NCI-H226 (cell line): ENCODE measurements at places on chromosomes 13 and 19.
A peak's percentile ranks its signal among the peaks of the same experiment; 100 is the strongest.

DNA sequence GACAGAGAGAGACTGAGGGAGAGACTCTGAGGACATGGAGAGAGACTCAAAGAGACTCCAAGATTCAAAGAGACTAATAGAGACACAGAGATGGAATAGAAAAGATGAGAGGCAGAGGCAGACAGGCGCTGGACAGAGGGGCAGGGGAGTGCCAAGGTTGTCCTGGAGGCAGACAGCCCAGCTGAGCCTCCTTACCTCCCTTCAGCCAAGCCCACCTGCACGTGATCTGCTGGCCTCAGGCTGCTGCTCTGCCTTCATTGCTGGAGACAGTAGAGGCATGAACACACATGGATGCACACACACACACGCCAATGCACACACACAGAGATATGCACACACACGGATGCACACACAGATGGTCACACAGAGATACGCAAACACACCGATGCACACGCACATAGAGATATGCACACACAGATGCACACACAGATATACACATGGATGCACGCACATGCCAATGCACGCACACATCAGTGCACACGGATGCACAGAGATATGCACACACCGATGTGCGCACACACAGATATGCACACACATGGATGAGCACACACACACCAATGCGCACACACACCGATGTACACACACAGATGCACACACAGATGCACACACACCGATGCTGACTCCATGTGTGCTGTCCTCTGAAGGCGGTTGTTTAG, 3.3 kb upstream of the F10 start:
- DNase-seq = no peak

- DNase-seq = no peak
These were observed 7.6 kb downstream of the TRAPPC6A start for GRCh38 chr19:45170146-45171106.

DNA sequence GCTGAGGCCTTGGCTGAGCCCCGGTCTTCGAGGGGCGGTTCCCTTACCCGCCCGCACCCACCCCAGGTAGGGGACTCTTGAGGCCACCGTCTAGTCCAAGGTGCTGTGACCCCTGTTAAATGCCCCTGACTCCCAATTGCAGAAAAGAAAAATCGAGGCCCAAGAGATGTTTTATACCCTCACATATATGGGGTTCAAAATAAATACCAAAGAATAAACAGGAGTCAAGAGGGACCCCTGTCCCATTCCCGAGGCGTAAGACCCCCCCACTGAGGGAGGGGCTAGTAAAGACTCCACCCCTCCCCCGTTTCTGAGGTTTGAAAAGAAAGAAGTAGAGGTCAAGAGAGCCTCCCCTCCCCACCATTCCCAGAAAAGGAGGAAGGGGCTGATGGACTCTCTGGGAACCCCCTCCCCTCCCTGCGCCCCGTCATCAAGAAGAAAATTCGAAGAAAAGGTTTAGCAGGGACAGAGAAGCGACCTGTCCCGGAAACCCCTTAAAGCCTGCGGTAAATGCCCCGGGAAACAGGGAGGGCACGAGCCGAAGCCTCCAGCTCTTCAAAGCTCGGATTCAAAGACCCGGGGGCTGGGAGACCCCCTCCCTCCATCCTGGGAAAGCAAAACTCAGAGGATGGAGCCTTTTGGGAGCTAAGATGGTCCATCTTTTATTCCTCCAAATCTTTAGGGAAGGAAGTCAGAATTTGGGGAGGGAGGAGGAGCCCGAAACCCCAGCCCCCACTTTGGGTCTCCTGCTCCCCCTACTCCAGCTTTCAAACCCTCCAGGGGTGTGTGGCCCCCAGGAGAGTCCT, 755 bp upstream of the RAB3A start:
- no peak for DNase-seq

- no peak for DNase-seq
These were observed 43.6 kb downstream of the SIPA1L3 start for GRCh38 chr19:37950471-37951175.

DNA sequence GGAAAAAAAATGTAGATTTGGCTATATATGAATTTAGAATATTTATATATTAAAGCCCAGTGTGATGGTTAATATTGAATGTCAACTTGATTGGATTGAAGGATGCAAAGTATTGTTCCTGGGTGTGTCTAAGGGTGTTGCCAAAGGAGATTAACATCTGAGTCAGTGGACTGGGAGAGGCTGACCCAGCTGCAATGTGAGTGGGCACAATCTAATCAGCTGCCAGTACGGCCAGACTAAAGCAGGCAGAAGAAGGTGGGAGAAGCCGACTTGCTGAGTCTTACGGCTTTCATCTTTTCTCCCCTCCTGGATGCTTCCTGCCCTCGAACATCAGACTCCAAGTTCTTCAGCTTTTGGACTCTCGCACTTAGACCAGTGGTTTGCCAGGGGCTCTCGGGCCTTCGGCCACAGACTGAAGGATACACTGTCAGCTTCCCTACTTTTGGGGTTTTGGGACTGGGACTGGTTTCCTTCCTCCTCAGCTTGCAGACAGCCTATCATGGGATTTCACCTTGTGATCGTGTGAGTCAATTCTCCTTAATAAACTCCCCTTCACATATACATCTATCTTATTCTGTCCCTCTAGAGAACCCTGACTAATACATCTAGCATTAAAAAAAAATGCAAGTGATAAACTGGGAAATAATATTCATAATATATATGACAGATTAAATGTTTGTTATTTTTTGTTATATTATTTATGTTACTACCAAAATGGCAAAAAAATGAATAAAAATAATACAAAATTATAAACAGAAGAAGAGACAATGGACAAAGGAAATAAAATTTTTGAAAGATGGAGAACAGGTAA, 122.4 kb downstream of the DLEU7 start:
- no peak for DNase-seq

DNA sequence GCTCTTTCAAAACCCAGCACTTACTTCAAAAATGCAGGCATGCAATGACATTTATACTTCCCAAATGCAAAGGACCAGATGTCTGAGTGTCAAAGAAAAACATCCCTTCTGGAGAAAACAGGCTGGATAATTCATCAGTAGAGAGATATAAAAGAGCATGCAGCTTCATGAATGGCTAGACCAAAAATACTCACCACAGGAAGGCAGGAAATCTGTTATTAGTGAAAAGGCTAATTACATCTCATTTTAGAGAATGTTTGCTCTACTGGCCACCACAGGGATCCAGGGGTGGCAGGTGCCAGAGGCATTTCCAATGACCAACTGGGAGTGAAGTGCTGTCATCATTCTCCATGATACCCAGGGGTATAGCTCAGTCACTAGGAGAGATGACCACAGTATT, 106.5 kb downstream of the LHFPL6 start:
- no peak for DNase-seq

DNA sequence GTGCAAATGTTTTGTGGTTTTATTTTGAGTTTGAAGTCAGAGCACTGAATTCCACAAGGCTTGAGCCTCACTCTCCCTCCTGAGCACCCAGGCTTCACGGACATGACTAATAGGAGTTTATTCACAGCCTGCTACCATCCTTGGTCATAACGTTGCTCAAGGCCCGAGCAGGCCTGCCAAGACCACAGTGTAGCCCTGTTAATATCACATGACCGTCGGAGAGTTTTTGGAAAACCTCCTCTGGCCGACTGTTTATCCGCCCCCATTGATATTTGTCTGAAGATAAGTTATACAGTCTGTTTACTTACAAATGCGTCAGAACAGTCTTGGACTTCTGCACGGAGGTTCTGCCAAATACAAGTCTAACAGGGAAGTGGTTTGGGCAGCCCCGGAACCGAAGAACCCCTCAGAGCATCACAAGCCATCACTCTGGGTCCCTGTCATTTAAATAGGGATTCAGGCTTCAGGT, 89.9 kb downstream of the COL4A2 start:
- peak; percentile 100 for DNase-seq

GRCh38 chr19:49875857-49876421, 1.2 kb downstream of the AKT1S1 start:
- peak; percentile 39 for DNase-seq
